ENCODE measurements at places on chromosomes 12 and 14.

DNA sequence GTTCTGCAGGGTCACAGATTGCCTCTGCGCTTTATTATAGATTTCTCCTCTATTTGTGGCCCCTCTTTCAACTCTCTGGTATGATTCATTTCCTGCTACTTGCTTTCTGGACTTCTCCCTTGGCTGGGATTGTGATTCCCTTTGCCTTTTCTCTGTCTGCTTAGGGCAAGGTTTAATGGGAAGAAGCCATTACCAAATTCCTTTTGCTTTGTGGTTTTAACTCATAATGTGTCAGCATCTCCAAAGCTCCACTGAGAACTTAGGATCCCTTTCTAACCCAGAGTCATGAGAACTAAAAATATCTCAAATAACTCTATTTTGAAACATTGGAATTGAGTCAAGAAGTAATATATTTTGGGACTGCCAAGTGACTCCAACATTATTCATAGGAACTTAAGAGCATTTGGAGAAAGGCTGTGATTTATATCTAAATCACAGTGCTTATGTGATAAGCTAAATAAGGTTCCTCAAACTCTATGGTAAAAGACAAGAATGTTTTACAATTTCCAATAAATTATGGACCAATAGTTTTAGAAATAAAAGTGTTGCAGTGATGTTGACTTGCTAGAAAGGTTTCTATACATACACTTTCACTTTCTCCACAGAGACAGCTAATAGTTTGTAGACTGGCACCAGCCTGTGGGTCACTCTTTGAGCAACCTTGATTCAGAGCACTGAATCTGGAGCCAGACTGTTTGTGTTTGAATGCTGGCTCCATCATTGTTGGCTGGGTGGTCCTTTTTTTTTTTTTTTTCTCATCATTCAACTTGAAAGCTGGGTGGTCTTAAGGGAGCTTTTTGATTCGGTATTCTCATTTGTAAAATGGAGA is 93.9 kb downstream of the DACT1 start:
- DNase-seq: no peak

GRCh38 chr14:52150162-52150561 is 81.3 kb upstream of the NID2 start:
- DNase-seq: no peak

DNA sequence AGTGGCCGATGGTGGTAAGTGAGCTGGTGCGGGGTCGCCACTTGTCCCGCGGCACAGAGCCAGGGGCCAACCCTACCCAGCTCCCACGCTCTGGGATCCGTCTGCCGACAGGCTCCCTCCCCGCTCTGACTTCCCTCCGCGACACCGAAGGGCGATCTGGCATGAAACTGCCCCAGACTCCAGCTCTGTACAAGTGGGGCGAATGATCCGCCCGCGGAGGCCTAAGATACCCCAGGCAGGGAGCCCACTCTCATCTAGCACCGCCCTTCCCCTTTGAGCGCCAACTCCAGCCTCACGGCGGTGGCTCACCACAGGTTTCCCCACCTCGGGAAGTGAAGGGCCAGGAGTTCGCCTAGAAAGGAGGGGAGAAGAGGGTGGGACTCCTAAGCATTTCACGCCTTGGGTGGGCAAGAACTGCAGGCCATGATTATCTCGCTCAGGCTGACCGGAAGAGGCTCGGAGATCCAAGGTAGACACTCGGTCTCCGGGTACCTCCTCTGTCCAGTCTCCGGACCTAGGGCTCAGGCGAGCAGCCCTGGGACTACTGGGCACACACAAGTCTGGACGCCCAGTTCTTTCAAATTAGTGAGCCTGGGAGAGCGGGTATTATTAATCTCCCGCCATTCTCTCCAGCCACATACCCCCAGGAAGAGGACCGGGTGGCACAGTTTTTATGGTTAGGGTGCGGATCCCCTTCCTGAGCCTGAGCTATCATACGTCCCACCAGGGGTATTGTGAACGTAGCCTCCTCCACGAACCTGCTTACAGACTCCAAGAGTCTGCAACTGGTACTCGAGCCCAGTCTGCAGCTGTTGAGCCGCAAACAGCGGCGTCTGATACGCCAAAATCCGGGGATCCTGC is 849 bp downstream of the WNT1 start:
- no peak for DNase-seq

- no peak for DNase-seq
These were observed 30.4 kb upstream of the BCAT1 start for GRCh38 chr12:24979329-24979728.

DNA sequence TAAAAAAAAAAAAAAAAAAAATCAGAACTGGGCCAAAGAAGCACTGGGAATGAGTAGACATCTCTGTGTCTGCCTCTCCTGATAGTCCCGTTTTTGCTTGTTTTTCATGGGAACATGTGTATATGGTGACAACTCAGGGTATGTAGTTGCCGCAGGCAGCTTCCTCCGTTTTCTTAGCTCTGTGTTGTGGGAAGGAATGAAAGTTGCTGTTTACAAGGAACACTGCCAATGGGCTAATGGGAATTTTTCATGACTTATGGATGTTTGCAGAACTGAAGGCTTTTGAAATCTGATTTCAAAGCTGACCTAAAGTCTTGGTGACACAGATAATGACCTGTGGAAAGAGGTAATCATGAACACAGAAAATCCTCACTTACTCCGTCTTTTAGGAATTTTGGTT is 146.4 kb upstream of the BTG1 start:
- DNase-seq: no peak

GRCh38 chr14:69803753-69804152 is 6.7 kb upstream of the SLC10A1 start:
- no peak for DNase-seq

- peak; percentile 64 for DNase-seq
These were observed 13.8 kb downstream of the DTX1 start for GRCh38 chr12:113070117-113070906.

GRCh38 chr12:848882-849527 is 96.6 kb downstream of the WNK1 start:
- DNase-seq: no peak

DNA sequence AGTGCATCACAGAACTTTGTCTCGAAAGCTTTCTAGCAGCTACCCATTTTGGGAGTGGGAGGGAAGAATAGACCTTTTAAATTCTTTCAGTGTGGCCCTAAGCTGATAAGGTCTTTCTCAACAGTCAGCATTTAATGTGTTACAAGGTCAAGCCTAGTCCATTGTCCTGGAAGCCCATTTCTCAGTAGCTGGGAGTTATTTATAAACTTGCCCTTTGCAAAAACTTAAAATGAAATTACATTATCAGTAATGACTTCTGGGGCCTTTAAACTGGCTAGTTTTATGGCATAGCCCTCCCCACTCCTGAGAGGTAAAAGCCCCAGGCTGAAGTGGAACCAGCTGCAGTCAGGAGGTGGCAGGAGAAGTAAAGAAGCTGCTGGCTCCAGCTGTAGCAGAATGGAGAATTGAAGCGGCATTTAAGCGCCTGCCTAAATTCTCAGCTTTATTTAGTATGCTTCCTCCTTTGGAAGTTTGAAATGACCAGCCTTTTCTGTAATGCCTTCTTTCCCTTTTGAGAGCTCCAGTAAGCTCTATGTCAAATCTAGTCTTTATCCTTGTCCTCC is 12.4 kb downstream of the COPZ1 start:
- no peak for DNase-seq

DNA sequence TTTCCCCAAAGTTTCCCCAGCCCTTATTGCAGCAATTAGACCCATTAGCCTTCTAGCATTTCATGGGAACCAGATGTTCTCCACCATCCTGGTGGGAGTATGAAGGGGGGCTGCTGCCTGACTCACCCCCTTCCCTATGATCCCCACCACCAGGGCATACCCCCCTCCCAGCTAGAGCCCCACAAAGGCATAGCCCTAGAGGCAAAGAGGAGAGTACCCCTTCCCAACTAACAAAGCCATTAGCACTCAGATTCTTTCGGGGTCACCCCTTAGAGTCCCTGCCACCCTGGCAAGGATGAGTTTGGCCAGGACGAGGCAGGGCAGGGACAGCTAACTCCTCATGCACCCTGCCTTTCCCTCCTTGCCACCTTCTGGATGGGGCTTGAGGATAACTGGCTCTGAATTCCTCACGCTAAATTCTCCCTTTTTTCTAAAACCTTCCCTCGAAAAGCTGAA is 9.2 kb downstream of the RARG start:
- no peak for DNase-seq

DNA sequence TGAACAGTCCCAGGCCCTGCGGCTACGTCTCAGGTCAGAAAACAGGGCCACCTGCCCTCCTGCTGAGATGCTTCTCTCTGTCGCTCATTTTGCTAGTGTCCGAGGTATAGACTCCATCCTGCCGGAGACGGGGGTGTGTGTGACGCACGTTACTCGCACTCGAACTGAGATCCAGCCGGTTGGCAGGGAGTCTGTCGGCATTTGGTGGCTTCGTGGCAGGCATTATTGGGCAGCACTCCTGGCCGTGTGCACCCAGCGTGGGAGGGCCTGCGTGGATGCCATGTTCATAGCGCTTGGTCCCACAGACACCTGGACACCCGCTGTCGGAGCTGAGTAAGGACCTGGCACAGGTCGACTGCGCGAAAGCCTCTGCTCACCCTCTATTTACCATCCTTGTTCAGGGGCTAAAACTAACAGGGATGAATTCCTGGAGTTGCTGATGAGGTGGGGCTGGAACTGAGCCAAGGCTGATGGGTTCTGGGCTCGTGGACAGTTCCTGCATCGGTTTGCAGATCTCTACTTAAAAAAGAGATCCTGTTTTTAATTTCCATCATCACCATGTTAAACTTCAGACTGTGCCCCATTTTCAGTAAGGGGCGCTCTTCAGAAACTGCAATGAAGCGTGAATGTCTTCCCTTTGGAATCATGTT is 28.6 kb downstream of the AACS start:
- DNase-seq: no peak

- DNase-seq: no peak
These were observed 147.9 kb downstream of the PPM1H start for GRCh38 chr12:62787023-62787422.
